ENCODE measurements at places on chromosomes 1 and 21.
A peak's percentile ranks its signal among the peaks of the same experiment; 100 is the strongest.

DNA sequence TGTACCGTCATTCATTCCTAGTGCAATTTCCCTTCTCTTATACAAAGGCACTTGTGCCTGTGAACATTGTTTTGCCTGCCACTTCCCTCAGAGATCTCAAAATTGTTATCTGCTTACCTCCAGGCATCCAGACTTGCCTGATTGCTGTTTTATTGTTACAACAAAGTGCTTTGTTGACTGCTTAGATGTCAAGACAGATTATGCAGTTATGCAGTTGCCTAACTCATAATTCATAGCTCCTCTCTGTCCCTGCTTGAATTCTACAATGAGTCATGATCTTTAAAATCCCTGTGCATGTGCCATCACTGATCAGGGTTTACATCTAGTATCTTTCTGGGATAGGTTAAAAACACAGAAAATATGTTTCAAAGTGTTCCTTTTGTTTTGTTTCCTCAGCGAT, 24.5 kb downstream of the CXADR start:
- no peak for DNase-seq

- no peak for DNase-seq
Observed at GRCh38 chr1:152160576-152160975, 1.5 kb upstream of the RPTN start.

DNA sequence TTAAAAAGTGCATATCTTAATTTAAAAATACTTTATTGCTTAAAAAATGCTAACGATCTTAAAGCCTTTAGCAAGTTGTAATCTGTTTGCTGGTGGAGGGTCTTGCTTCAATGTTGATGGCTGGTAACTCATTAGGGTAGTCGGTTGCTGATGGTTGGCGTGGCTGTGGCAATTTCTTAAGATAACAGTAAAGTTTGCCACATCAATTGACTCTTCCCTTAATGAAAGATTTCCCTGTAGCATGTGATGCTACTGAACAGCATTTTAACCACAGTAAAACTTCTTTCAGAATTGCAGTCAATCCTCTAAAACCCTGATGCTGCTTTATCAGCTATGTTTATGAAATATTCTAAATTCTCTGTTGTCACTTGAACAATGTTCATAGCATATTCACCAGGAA, 6.8 kb upstream of the SAMD13 start:
- DNase-seq: no peak

DNA sequence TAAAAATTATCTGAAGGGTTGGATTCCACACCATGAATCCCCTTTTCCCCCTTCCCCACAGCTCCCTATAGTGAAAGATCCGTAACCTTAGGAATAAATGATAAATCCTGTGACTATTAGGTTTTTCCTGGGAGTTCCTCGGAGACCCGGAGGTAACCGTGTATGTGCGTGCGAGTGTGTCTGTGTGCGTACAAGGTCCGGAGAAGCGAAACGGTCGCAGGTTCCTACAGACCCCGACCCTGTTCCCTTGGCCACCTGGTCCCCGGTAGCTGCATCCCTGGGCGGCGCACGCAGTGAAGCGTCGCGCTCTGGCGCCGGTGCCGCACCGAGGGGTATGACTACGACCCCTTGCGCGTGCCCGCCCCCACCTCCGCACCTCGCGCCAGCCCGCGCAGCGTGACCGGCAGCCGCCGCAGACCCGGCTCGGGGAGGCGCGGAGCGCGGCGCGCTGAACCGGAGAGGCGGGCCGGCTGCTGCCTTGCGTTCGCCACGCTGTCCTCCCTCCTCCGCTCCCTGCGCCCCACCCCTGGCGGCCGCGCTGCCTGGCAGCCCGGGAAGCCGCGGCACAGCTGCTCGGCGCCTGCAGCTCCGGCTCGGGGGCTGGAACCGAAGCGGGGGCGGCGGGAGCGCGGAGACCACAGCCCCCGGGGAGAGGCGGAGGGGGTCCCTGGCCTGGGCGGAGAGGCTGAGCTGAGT, at the start of gene AK5:
TSS of gene AK5 (plus strand) at position 529 of the 696 bp plus-strand sequence. CDS start 295 bp downstream, outside the sequence.
- DNase-seq: no peak

GRCh38 chr21:46188226-46189212, 4.3 kb upstream of the SPATC1L start:
- DNase-seq: no peak

DNA sequence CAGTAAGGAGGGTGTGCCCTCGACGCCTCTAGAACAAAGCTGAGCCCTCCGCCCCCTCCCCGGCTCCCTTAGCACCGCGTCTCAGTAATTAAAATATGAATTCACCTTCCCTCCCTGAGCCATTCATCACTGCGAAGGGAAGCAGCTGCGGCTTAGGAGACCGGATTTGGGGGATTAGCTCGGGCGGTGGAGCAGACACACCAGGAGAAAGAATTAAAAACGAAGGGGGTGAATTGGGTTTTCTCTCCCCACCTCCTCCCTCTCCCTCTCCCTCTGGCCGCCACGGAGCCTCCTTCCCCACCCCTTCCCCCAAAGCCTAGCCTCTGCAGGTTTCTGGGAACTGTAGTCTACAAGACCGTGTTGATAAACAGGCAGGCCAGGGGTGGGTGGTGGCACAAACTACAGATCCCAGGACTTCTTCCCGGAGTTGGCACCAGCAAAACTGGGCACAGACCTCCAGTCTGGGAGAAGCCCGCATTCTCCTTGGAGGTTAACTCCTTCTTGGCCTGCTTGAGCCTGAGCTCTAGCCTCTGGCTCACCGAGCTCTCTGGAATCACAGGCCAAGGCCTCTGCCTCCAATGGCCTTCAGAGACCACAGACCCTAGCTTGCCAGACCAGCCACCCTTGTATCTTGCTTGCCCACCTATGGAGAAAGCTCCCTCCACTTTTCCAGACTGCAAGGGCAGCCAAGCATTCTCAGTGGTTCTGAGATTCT, 10.8 kb downstream of the BLACAT1 start:
- peak; percentile 90 for DNase-seq

- DNase-seq: no peak
Observed at GRCh38 chr1:51679435-51679834, 62.5 kb downstream of the OSBPL9 start.

GRCh38 chr1:87064986-87065385, 150.6 kb downstream of the HS2ST1 start:
- DNase-seq: no peak

DNA sequence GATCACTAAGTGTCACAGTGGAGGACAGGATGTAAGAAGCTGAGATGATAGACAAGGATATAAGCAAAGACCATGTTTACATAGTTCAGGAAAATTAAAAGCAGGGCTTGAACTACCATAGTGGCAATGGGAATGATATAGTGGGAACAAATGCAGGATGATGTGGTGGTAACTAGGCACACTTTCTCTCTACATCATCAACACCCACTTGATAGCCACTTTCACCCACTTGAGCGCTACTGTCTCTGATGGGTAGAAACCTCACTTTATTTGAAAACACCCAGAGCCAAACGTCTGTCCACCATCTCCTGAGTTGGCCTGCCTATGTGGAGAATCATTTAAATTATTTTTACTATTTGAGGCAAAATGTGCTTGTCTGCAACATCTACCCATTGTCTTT, 305.0 kb upstream of the ST6GALNAC5 start:
- no peak for DNase-seq

GRCh38 chr1:155522069-155522468, 40.5 kb downstream of the ASH1L start:
- DNase-seq: no peak

DNA sequence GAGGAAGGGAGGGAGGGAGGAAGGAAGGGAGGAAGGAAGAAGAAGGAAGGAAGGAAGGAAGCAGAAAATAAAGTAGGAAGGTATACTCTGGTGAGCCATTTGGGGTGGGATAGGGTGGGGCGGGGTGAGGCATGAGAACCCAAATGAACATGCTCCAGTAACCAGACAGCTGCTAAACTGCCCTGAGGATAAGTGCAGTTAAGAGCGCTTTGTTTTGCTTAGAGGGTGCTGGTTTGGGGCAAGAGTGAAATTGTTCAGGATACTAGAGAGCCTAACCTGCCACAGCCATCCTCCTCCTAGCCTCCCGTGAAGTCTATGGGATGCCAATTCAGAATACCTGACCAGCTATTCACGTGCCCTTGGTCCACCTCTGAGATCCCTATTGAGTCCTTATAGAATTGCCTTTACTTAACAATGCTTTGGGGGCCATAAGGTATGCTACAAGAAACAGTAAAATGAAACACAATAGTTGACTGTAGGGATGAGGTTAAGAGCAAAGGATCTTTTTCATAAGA, 59.0 kb upstream of the ATF3 start:
- no peak for DNase-seq

DNA sequence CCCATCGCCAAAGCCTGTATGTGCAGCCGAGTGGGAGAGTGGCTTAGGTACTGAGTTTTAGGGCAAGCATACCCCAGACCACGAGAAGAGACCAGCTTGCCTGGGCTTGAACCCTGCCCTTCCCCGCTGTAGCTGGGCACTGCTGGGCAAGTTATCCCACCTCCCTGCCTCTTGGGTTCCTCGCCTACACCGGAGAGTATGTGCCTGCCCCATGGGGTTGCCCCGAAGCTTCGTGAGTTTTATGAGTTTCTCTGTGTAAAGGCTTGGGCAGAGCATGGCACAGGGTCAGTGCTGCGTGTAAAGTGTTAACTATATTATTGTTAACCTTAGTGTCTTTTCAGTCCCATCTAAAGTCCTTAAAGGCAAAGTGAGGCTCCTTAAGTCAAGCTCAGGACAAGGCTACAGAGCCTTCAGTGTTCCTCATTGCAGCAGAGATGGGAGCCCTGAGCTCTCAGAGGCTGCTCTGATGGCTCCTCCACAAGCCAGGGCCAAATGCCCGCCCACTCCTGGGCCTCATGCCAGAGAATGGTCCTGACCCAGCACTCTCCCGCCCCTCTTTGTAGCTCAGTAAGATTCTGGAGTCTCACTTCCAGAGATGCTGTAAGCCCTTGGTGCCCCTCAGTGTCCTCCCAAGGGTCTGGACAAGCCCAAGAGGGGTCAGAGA, 37.0 kb upstream of the KCNA10 start:
- peak; percentile 75 for DNase-seq

DNA sequence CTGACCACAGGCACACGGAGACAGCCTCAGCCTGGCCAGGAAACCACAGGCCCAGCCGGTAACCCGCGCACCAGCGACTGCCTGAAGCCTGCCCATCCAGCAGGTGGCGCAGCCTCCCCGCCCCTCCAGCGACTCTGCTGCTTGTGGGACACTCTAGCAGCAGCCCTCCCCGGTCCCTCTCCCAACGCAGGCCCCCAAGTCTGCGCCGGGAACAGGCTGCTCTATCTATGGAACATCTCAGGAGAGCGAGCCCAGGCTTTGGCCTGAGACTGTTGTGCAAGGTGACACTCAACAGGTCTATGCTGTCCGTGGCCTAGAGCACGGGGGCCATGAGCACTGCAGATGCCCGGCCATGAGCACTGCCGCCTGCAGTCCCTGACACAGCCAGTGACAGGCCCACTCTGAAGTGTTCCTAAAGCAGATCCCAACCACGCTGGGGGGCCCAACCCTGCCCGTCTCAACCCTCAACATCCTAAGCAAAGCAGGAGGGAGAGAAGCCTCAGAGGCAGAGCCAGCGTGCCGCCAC, 28.4 kb downstream of the WDR4 start:
- no peak for DNase-seq

- no peak for DNase-seq
Observed at GRCh38 chr21:44682580-44683151, 703 bp upstream of the KRTAP12-1 start.

DNA sequence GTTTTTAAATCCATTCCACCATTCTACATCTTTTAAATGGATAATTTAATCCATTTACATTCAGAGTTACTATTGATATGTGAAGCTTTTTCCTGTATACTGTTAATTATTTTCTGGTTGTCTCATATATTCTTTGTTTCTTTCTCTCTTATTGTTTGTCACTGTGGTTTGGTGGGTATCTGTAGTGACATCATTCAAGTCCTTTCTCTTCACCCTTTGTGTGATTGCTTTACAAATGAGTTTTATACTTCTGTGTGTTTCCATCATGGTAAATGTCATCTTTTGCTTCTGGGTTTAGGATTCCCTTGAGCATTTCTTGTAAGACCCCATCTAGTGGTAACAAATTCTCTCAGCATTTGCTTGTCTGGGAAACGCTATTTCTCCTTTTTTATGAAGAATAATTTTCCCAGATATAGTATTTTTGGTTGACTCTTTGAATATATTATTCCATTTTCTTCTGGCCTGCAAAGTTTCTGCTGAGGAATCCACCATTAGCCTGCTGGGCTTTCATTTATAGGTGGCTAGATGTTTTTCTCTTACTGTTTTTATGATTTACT, 10.2 kb downstream of the LY9 start:
- no peak for DNase-seq

DNA sequence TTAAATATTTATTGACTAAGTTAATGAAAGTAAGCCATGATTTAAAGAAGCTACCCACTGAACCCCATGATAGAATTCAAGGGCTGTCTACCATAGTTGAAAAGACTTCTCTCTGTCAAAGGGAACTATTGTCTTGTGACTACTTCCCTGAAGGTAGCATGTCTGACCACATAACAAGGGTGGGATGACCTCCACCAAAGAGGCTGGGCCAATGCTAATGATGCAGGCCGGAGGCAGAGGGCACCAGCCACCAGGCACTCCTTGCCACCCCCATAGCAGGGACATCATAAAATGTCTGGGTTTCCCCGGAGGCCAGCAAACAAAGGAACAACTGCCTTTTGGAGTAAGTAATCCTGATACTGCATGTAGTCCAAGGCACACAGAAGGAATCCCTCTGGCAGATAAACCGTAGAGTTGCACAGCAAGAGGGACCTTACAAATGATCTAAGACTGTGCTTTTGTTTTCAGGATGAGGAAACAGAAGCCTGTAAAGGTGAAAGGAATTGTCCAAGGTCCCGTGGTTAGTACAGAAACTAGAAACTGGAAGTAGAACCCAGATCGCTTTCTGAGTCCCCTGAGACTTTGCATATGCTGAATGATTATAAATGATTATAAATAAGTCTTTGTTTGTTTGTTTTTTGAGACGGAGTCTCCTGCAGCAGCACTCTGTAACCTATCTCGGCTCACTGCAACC, 33.5 kb upstream of the ITPKB start:
- no peak for DNase-seq

DNA sequence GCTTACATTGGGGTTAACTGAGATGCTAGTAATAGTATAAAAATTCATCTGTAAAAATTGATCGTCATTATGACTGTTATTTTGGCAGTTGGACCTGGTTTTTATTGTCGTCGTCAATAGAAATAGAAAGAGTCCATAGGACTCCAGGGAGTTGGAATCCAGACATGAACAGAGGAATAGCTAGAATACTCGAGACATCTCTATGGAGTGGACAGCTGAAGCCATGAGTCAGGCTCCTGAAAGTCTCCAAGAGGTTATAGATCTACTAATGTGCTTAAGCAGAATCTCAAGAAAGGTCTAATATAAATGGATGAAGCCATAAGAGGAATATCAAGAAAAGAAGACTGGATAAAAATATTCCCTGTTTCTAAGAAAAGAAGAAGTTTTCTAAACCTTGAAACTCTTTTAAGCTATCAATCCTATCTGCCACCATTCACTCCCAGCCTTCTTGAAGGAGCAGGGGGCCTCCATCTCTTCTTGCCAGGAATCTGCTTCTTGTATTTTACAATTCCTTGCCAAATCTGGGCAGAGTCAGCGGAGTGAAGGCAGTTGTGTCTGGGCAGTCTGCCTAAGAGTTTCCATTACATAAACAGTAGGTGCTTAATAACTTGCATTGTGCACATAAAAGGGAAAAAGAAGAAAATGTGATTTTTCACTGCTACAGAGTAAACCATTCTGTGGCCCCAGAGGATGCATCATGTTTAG, 163.3 kb downstream of the ST6GALNAC5 start:
- peak; percentile 40 for DNase-seq
